ENCODE measurements at places on chromosomes 7 and 10.

DNA sequence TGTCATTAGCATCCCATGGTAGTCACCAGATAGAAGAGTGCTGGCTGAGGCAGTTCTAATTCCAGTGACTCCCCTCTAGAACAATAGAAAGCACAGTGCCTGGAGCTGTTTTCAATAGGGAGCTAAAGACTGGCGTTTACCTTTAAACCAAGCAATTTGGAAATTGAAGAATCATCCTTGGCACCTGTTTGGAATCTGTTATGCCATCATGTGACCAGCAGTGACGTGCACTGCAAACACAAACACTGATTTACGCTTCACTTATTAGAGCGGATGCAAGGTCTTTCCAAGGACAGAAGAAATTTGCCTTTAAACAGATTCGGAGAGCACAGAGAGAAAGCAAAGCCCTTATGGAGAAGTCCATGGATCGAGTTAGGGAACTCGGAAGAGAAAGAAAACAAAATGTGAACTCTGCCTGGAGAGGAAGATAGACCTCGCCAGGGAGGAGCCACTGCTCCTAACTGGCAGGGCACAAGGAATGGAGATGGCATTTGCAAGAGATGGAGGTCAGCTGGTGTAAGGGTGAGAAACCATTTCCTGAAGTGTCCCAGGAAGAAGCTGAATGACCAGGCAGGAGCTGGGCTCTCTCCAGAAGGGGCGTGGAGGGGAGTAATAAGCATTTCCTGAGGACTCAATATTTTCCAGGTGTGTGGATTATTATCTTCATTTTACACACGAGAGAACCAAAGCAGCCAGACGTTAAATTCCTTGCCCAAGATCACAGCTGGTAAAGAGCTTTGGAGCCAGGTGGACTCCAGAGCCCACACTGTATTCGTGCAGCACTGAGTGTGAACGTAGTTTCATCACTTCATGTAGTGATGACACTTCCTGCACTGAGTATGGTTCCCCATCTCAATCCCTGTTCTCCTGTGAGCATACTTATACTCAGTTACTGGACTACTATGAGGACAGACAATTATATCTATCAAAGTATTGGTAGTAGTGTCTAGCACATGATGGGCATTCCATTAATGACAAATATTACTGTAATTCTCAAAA lies 97.7 kb downstream of the CUBN start:
- no peak for DNase-seq

GRCh38 chr7:83640731-83641537 lies 8.0 kb downstream of the SEMA3E start:
- no peak for DNase-seq

GRCh38 chr7:22594020-22594419 lies 94.0 kb upstream of the STEAP1B start:
- DNase-seq: no peak

GRCh38 chr10:28542728-28543127 lies 9.8 kb downstream of the WAC start:
- DNase-seq: no peak

DNA sequence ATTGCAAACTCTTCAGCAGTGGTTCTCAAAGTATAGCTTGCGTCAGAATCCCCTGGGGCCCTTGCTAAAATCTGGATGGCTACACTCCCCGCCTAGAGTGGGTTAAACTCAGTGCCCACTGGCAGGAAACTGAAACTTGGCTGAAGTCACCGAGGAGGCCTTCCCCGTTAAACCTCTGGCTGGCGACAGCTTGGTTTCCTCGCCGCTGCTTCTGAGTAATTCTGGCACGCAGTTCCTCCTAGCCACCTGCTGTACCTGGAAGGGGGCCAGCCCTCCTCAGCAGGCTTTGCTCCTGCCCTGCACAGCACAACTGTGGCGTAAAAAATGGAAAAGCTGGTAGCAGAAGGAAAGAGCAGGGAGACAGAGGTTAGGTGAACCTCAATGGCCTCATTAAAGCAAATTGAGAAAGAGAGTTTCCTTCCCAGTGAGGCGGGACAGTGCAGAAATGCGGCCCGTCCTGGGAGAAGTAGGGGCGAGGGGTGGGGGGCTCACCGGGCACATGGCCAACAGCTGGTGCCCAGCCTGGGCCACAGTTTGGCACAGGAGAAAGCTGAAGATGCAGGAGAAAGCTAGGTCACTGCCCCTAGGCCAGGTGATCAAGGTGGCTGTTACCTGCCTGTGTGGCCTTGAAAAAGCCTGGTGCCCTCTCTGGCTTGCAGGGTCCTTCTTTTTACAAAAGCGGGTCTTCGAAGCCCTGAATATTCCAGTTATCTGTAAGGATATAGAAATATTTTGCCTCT lies 46.6 kb downstream of the ALOX5 start:
- peak; percentile 61 for DNase-seq

GRCh38 chr10:114195079-114195478 lies 15.9 kb downstream of the TDRD1 start:
- DNase-seq: no peak

DNA sequence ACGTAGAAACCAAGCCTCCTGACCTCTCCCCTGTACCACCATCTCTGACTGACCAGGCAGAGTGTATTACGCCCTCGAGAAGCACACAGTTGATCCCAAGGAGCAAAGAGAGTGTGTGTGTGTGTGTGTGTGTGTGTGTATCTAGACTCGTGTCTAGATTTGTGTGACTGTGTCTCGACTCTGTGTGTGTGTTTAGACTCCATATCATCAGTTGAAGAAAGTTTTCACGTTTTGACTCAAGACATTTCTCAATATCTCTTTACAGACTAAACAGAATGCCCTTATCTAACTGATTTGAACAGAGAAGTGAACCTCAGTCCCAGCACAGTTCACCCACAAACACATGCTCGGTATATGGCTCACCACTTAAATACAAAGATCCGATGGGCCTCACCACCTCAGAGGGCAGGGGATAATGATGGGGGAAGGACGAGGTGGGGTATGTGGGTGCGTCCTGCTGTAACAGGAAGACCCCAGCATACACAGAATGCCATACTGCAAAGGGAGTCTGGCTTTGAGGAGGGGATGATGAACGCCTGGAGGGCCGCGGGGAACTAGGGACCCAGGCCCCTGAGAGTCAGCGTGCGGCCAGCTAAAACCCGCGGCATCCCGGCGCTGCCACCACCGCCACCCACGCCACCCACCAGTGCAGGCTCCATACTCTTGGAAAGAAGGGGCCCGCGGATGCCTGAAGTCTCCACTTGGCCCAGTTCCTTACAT lies 780 bp downstream of the ALDH18A1 start:
- DNase-seq: peak; percentile 51

DNA sequence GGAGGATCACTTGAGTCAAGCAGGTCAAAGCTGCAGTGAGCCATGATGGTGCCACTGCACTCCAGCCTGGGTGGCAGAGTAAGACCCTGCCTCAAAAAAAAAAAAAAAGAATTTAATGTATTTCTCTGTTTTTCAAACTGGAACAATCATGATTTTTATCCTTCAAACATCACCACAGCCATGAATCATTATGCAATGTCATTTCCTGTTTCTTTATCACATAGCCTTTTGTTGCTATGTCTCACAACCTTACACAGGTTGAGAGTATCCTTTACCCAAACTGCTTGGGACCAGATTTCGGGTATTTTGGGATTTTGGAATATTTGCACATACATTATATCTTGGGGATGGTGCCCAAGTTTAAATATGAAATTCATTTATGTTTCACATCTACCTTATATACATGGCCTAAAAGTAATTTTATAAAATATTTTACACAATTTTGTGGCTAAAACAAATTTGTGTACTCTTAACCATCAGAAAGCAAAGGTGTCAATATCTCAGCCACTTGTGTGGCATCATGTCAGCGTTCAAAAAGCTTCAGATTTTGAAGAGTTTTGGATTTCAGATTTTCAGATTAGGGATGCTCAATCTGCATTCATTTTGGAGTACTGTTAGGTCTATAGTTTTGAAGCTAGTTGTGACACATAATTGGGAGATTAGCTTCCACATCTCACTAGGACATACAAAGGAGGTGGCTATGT lies 8.2 kb downstream of the NT5C3A start:
- DNase-seq: no peak

GRCh38 chr10:49187044-49187484 lies 1.1 kb downstream of the TMEM273 start:
- no peak for DNase-seq

- no peak for DNase-seq
Measured at GRCh38 chr7:77415823-77416620, at the start of gene GSAP. GSAP (minus strand) TSS chr7:77416349; CDS start chr7:77416321, 28 bp downstream.

DNA sequence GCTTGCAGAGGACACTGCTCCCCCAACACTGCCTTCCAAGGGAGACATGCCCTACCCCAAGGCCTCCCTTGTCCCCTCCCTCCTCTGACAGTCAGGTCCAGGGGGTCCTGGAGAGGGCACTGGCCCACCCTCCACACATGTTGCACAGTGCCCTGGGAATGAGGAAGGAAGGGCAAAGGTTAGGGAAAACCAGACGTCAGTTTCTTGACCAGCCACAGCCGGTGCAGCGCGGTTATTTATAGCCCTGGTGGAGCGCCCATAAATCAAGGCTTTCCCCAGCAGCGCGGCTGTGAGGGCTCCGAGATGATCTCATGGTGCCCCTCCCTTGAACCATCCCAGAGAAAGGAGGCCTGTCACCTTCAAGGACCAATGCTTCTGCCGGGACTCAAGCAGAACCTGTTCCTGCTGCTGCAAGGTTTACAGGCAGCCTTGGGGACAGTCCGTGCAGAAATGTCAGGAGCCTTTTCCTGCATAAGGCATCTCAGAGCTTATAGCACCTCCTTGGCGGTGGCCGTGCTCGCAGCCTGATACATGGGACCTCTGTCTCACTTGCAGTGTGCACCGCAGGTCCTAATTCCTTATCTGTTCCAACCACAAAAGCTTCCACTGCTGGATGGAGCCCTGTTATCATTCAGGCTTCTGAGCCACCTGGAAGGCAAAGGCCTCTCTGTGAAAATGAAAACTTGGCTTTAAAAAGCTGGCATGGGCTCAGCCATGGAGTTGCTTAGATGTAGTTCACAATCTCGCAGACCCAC lies 127.3 kb downstream of the LHPP start:
- peak; percentile 60 for DNase-seq

DNA sequence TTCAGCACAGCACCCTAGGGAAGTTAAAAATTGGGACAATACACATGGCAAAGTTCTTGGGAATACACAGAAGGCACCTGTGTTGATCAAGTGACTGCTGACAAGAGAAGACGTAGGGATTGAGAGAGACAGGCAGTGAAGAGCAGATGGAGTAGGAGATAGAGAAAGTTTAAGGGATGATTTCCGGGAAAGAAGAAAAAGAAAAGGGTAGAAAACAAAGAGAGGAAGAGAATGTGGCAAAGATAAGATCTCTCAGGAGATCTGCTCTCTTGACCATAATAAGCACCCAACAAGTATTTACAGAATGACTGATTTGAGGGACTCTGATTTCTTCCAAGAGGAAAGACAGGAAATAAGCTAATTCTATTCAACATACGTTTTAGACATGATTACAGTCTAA lies 15.1 kb upstream of the RALA start:
- no peak for DNase-seq

GRCh38 chr7:33933611-33934281 lies 28.4 kb downstream of the BMPER start:
- peak; percentile 70 for DNase-seq

- peak; percentile 16 for DNase-seq
Measured at GRCh38 chr7:83586281-83586680, 62.7 kb downstream of the SEMA3E start.

DNA sequence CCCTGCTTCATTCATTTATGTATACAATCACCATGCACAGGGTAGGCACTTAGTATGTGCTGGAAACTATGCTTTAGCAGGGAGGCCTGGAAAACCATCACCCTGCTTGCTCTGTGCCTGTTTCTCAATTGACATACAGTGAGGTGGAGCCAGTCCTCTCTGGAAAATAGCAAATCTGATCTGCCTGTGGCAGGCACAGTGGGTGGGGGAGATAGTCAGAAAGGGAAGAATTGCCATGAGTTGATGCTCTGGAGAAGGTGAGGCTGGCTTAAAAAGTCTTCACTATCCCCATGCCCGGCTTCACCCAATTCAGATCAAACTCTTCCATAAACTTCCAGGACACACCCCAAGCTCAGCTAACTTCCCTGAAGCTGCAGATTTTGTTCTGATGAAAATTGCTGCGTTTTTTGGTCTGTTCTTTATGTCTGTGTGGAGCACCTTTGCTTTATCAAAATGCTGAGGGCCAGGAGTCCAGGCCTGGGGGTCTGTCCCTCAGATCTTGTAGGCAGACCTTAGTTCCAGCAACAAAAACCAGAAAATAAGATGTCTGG lies 84.8 kb downstream of the ANK3 start:
- DNase-seq: no peak

- peak; percentile 13 for DNase-seq
Measured at GRCh38 chr7:69749372-69749979, 151.2 kb downstream of the AUTS2 start.

DNA sequence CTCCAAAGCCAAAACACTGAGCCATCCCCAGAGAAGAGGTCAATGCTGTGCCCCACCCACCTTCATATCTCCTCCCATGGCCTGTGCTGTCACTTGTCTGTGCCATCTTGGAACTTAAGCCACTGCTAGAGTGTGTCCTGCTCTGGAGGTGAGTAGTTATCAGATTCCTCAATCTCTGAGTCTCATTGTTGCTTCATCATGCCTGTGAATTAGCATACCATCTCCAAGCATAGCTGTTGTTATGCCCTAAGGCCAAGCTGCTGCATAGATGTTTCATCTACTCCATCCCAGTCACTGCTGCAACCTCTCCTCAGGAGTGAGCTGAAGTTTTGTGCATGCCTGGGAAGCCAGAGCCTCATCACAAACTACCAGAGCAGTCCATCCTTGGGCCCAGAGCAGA lies 349.0 kb downstream of the ZWINT start:
- no peak for DNase-seq

GRCh38 chr10:93245147-93245546 lies 171.5 kb downstream of the CYP26A1 start:
- DNase-seq: no peak

GRCh38 chr7:87648316-87648715 lies 20.1 kb downstream of the RUNDC3B start:
- DNase-seq: no peak

DNA sequence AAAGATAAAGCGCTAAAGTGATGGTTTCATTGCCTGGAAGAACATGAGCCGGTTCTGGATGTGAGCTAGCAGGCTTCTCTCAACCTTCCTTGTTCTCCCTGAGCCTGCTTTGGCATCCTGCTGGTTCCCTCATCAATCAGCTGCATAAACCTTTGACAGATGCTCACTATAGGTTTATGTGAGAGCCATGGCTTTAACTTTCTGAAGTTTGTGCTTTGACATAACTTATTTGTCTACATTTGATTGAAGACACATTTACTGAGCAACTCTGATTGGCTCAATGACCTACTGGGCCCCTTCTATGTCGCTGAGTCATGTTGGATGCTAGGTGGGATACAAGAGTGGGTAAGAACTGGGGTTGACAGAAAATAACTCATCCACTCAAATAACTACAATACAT lies 192.0 kb downstream of the ADAM12 start:
- no peak for DNase-seq

DNA sequence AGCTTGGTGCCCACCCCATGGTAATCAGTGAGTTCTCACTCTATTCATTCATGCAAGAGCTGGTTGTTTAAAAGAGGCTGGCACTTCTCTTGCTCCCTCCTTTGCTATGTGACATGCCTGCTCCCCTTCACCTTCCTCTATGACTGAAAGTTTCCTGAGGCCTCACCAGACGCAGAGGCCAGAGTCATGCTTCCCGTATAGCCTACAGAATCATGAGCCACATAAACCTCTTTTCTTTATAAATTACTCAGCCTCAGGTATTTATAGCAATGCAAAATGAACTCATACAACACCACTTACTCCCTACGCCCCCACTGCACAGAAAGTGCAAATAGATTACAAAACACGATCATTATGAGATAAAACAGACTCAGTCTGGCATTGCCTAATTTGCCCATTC lies 39.0 kb downstream of the SEC61G start:
- DNase-seq: no peak

GRCh38 chr10:123999261-123999660 lies 94.1 kb downstream of the CHST15 start:
- DNase-seq: no peak
